ENCODE measurements at places on chromosomes 7 and 10. TPM values are rescaled to one million over a fixed set of nuclear protein-coding genes. Genes with fewer than 3 reads are reported as not detected.

DNA sequence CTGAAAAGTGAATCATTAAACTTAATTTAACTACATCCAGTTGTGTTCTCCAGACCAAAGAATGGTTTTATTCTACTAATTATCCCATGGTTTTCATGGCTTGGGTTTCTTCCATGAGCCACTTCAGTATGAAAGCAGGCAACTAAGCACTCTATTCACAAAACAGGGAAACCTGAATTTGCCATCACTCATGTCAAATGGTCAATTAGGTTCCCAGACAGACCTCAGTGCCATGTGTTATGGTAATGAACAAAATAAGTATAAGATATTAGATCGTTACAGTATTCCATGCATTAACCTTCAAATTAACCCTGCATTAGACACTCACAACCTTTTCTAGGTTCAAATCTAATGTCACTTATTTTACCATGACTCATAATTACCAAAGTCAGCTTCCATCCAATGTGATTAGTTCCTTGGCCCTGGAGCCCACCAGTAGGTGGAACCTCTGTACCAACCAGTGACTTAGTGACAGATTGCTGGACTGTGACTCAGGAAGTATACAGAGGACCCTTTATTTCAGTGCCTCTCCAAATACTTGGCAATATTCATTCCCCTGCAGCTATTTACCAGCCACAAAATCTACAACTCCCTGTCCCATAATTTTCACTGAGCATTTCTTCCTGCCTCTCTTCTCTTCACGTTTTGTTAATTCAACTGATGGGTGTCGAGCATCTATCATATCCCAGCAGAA is 1270.2 kb upstream of the SORCS1 start:
- H3K27me3 ChIP-seq = no peaks in the 10 kb centered on the region
- H3K36me3 ChIP-seq = no peaks in the 10 kb centered on the region
- no peak overlapping the region for H3K27ac ChIP-seq

DNA sequence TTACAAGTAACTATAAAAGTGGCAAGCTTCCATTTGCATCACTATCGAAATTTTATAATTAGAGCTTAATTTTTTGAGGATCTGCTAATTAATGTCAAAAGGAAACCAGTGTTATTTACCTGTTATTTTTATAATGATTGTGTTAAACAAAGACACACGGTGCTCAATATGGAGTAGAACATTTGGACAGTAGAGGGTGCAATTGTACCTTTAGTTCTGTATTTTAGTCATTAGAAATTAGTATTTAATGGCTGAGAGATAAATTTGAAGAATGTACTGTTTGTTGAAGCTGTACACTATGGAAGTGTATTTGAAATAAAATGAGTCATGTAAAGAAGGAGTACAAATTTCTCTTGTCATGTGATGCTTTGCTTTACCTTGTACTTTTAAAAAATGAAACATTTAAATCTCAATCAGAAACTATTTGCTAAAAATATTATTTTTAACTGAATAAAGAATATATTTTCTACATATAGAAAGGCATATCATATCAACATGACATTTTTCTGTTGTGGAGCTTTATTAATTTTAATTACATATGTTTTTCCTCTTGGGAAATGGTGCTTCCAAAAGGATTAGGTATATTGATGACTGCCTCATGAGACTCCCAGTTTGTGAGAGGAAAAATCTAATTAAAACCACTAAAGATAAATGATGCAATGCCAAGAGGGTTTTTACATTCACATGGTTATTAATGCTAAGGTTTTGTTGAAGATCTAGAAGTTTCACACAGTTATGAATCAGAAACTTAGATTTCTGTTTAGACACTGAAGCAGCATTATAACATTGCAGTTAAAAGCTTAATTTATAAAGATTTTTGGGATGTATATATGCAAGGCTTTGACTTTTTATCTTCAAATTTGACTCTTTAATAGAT is 10.4 kb upstream of the PRKG1 start:
- no peaks in the 10 kb centered on the region for H3K36me3 ChIP-seq
- no peaks in the 10 kb centered on the region for H3K4me1 ChIP-seq
- no peak for DNase-seq
- no peak overlapping the region for H3K27ac ChIP-seq
- no peaks in the 10 kb centered on the region for H3K27me3 ChIP-seq

DNA sequence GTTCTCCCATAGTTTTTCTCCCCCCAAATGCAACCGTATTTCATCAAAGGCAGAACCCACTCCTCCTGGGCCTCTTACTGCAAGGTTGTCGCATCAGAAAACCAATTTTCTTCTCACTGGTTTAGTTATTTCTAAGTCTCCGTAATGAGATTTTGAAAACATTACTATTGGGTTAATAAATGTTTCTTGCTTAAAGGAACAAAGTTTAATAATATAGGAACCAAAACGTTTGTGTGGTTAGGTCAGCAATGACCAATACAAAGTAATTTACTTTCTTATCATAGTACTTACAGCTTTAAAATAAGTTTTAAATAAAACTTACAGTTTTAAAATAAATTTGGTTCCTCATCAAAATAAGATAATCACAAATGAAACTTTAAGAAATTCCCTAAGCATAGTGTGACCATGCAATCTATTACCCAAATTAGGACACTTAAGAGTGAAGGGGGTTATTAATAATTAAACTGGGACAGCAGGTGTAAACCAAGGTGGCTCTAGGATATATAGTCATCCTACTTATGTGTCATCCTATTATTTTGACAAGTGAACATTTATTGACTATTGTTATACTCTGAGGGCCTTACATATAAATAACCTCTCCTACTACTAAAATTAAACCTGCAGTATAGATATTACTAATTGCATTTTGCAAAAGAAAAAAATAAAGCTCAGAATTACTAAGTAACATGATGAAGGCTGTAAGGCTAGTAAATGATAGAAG is 415.4 kb upstream of the LRRN3 start:
- DNase-seq = no peak
- H3K27ac ChIP-seq = no peak overlapping the region
- H3K4me3 ChIP-seq = no peak overlapping the region

- no peaks in the 10 kb centered on the region for H3K27me3 ChIP-seq
- H3K4me1 ChIP-seq = no peaks in the 10 kb centered on the region
- H3K36me3 ChIP-seq = no peaks in the 10 kb centered on the region
- no peak for DNase-seq
- no peak overlapping the region for H3K27ac ChIP-seq
Measured at GRCh38 chr7:89401099-89401498, 605.6 kb upstream of the TEX47 start.

The AGMO gene
- 46.6 TPM for total RNA-seq

All from liver (tissue), 10 donors.